ENCODE measurements at places on chromosomes 3 and 15. TPM values are rescaled to one million over a fixed set of nuclear protein-coding genes. Genes with fewer than 3 reads are reported as not detected.

- H3K27ac ChIP-seq = no peak overlapping the region
- H3K36me3 ChIP-seq = no peaks in the 10 kb centered on the region
- H3K4me1 ChIP-seq = peaks cover 5% of the 10 kb centered on the region
These were observed 1.1 kb downstream of the KCNH8 start for GRCh38 chr3:19149368-19149767.

GRCh38 chr3:18098960-18099587 lies 326.1 kb downstream of the SATB1 start:
- no peak for DNase-seq
- no peaks in the 10 kb centered on the region for H3K36me3 ChIP-seq
- H3K27me3 ChIP-seq = no peaks in the 10 kb centered on the region
- H3K27ac ChIP-seq = no peak overlapping the region
- H3K4me1 ChIP-seq = peaks cover 3% of the 10 kb centered on the region

Gene LDHAL6B
- total RNA-seq = not detected

- H3K36me3 ChIP-seq = no peaks in the 10 kb centered on the region
- no peak for DNase-seq
- no peak overlapping the region for H3K27ac ChIP-seq
- no peaks in the 10 kb centered on the region for H3K27me3 ChIP-seq
- no peaks in the 10 kb centered on the region for H3K4me1 ChIP-seq
These were observed 158.6 kb downstream of the THSD4 start for GRCh38 chr15:71273731-71274447.

Gene FSD2
- not detected for total RNA-seq

GRCh38 chr3:17258823-17259436 lies 374.2 kb downstream of the PLCL2 start:
- H3K4me3 ChIP-seq = no peak overlapping the region
- no peaks in the 10 kb centered on the region for H3K4me1 ChIP-seq
- no peak for DNase-seq
- H3K36me3 ChIP-seq = no peaks in the 10 kb centered on the region
- no peak overlapping the region for H3K27ac ChIP-seq

GRCh38 chr3:52144034-52144795 lies 10.0 kb downstream of the POC1A start:
- H3K27ac ChIP-seq = 0 out of 2 replicates have a peak overlapping the region, but pooled peaks have one; percentile 3
- H3K4me3 ChIP-seq = no peak overlapping the region
- peaks cover 13% of the 10 kb centered on the region for H3K36me3 ChIP-seq
- no peaks in the 10 kb centered on the region for H3K27me3 ChIP-seq
- peak; percentile 54 for DNase-seq

DNA sequence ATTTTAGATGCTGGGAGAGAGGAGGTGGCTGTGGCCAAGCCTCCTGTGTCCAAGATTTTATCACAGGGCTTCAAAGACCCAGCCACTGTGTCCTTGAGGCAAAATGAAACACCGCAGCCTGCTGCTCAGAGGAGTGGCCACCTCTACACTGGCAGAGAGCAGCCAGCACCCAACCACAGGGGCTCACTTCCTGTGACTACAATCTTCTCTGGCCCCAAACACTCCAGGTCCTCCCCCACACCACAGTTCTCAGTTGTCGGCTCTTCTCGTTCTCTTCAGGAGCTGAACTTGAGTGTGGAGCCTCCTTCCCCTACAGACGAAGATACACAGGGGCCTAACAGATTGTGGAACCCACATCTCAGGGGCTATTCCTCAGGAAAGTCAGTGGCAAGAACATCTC lies 45.6 kb downstream of the CDAN1 start:
- H3K4me3 ChIP-seq = no peak overlapping the region
- no peaks in the 10 kb centered on the region for H3K27me3 ChIP-seq
- no peaks in the 10 kb centered on the region for H3K36me3 ChIP-seq
- no peak overlapping the region for H3K27ac ChIP-seq
- DNase-seq = no peak
- H3K4me1 ChIP-seq = no peaks in the 10 kb centered on the region

Gene ZNF774
- total RNA-seq = 2.3 TPM

DNA sequence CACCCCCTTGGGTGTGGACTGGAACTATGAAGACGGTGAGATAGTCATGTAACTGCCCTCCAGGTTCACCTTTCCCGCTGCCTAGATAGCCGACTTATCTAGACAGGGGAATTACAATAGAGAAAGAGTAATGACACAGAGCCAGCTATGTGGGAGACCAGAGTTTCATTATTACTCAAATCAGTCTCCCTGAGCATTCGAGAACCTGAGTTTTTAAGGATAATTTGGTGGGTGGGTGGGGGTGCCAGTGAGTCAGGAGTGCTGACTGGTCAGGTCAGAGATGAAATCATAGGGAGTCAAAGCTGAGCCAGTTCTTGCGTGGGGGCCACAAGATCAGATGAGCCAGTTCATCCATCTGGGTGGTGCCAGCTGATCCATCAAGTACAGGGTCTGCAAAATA lies 19.7 kb upstream of the DNAJC19 start:
- no peak overlapping the region for H3K4me3 ChIP-seq
- no peak for DNase-seq
- H3K36me3 ChIP-seq = no peaks in the 10 kb centered on the region

- no peak overlapping the region for H3K27ac ChIP-seq
- H3K4me3 ChIP-seq = no peak overlapping the region
- DNase-seq = no peak
- no peaks in the 10 kb centered on the region for H3K27me3 ChIP-seq
- H3K4me1 ChIP-seq = peaks cover 11% of the 10 kb centered on the region
- no peaks in the 10 kb centered on the region for H3K36me3 ChIP-seq
These were observed 38.4 kb upstream of the TRAK1 start for GRCh38 chr3:42052484-42053351.

- no peak overlapping the region for H3K4me3 ChIP-seq
- no peak for DNase-seq
- no peaks in the 10 kb centered on the region for H3K27me3 ChIP-seq
- H3K4me1 ChIP-seq = no peaks in the 10 kb centered on the region
These were observed 200.0 kb downstream of the RORA start for GRCh38 chr15:61029082-61029481.

Gene AADAC
- total RNA-seq = not detected

DNA sequence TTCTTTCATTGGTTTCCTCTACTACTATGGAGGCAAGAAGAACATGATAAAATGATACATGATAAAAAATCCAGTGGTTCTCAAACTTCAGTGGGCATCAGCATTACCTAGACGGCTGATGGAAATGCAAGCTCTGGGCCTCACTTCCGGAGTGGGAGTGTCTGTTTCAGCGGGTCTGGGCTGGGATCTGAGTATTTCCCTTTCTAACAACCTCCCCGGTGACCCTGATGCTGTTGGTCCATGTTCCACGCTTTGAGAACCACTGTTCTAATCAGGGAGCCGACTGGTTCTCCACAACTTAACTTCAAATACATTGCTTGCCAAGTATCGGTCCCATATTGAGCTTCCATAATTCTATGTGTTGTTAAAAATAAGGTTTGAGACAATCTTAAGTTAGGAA lies 712.3 kb upstream of the LMCD1 start:
- no peaks in the 10 kb centered on the region for H3K36me3 ChIP-seq
- H3K4me3 ChIP-seq = no peak overlapping the region
- H3K27ac ChIP-seq = no peak overlapping the region
- no peaks in the 10 kb centered on the region for H3K27me3 ChIP-seq
- no peak for DNase-seq
- H3K4me1 ChIP-seq = peaks cover 18% of the 10 kb centered on the region

- H3K4me3 ChIP-seq = no peak overlapping the region
- H3K4me1 ChIP-seq = no peaks in the 10 kb centered on the region
- H3K36me3 ChIP-seq = no peaks in the 10 kb centered on the region
- DNase-seq = no peak
These were observed 80.2 kb downstream of the CBLB start for GRCh38 chr3:105788593-105788992.

GRCh38 chr3:184126006-184126405 lies 9.2 kb upstream of the EIF2B5 start:
- H3K4me3 ChIP-seq = no peak overlapping the region
- H3K36me3 ChIP-seq = no peaks in the 10 kb centered on the region
- no peaks in the 10 kb centered on the region for H3K27me3 ChIP-seq
- no peaks in the 10 kb centered on the region for H3K4me1 ChIP-seq
- no peak overlapping the region for H3K27ac ChIP-seq

Gene MKRN3
- total RNA-seq = not detected

- H3K36me3 ChIP-seq = no peaks in the 10 kb centered on the region
- H3K27ac ChIP-seq = no peak overlapping the region
- H3K4me1 ChIP-seq = no peaks in the 10 kb centered on the region
- DNase-seq = no peak
These were observed 7.0 kb upstream of the SLC22A14 start for GRCh38 chr3:38274864-38275649.

Gene GOLGA8H
- total RNA-seq = 0.71 TPM

Gene SGO1
- 36.4 TPM for total RNA-seq

DNA sequence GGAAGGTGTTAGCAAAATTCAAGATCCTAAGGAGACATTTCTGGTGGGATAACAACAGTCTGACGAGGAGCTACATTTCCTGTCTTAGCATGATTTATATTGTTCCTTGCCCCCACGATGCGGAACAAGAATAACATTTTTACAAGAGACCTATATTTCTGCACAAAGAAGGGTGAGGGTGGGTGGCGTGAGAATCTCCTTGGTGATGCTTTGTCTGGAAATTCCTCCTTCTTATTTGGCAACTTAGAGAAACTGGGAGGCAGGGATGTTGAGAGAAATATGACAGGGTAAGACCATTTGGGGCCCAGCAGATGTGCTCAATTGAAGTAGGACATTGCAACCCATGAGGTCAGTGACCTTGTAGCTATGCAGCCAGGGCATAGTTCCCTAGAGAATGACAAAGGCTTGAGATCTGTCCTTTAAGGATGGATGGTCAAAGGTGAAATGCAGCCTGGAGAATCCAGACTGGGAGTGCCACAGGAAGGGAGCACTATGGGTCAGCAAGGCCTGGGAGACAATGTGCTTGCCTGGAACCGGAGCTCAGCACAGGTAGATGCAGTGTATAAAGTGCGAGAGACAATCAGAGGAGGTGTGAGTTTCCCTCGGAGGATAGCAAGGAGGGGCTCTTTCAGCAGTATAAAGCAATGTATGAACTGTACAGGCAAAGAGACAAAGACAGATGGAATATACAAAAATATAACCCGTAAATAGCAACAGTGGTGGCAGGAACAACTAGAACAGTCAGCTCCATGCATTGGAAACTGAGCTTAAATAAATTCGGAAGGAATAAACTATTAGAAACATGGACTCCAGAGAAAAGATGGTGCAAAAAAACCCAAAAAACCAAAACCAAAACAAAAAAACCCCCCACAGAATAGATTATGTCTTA lies 317.6 kb upstream of the TBL1XR1 start:
- DNase-seq = no peak
- H3K36me3 ChIP-seq = no peaks in the 10 kb centered on the region
- H3K4me1 ChIP-seq = no peaks in the 10 kb centered on the region

DNA sequence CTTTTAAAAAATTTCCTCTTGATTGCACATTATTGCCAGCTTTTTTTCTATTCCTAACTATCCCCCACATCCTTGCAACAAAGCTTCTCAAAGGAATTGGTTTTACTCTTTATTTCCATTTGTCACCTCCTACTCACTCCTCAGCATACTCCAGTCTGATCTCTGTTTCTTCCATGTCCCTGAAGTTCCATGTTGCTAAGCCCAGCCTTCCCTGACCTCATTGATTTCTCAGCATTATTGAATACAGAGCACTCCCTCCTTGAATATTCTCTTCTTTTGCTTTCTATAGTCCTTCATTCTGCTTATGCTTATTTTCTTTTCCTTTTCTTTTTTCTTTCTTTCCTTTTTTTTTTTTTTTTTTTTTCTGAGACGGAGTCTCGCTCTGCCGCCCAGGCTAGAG lies 10.7 kb downstream of the ARID3B start:
- H3K4me3 ChIP-seq = no peak overlapping the region
- peaks cover under 1% of the 10 kb centered on the region for H3K4me1 ChIP-seq

DNA sequence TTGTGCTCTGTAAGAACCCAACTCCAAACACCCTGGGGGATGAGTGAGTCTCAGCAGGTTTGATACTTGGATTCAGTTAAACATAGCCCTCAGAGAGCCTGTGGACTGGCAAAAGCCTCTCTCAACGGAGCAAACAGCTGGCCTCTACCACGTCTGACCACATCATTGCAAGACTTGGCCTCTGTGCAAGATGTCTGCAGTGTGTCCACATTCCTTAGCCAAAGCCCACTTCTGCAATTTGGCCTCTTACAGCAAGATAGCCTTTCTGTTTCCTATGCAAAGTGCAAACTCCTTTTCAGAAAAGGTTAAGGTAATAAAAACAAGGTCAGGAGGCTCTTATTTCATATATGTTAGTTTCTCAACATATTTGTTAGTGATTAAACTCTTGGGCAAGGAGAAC lies 27.9 kb downstream of the FBN1 start:
- H3K4me3 ChIP-seq = no peak overlapping the region
- H3K27me3 ChIP-seq = no peaks in the 10 kb centered on the region
- H3K36me3 ChIP-seq = no peaks in the 10 kb centered on the region
- no peak for DNase-seq
- no peaks in the 10 kb centered on the region for H3K4me1 ChIP-seq

DNA sequence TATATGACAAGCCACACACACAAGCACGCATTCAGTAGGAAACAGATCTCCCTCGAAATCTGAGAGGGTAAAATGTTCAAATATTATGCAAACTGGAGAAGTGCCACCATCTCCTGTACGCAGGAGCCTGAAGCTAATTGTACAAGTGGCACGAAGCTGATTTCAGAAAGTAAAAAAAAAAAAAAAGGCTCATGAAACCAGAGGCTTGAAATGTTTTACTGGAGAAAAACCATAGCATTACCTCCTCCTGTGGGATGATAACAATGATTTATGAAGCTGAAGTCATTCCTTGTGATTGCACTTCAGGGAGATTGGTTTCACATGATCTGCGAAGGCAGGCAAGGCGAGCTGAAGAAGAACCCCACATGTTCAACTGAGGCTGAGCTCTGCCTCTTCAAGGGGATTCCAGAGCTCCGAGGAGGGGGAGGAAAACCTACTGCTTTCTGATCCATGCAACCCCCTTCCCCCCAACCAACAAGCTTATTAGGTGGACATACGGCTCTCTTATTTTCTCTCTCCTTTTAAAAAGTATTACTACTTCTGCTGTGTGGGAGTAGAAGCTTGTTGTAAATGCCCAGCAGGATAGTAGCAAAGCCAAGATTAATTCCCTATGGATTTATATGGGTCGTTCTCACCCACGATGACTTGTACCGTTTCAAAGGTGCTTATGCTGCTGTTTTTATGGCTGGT lies 101.1 kb downstream of the GREM1 start:
- no peak for DNase-seq
- no peak overlapping the region for H3K27ac ChIP-seq
- no peak overlapping the region for H3K4me3 ChIP-seq
- no peaks in the 10 kb centered on the region for H3K36me3 ChIP-seq

GRCh38 chr3:188417766-188418165 lies 263.8 kb downstream of the LPP start:
- no peak overlapping the region for H3K27ac ChIP-seq
- H3K27me3 ChIP-seq = no peaks in the 10 kb centered on the region
- no peak for DNase-seq
- H3K4me1 ChIP-seq = no peaks in the 10 kb centered on the region
- no peak overlapping the region for H3K4me3 ChIP-seq
